ENCODE measurements at places on chromosomes 7 and 10.

DNA sequence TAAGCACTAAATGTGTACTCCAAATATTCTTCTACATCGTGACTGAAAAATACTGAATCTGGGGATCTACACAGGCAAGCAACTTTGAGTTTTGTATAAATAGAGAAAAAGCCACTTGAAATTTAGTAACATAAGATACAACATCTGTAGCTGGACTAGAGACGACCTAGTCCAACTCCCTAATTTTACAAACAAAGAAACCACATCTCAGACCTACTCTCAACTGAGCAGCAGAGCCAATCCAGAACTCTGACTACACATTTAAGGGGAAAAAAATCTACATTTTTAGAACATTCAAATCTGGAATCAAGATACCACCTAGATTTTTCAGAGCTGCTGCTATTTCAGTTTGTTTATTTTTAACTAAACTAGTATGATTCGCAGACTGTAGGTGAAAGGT lies 88.9 kb downstream of the CABCOCO1 start:
- no peak for DNase-seq

GRCh38 chr10:126478546-126478945 lies 90.3 kb upstream of the ADAM12 start:
- no peak for DNase-seq

DNA sequence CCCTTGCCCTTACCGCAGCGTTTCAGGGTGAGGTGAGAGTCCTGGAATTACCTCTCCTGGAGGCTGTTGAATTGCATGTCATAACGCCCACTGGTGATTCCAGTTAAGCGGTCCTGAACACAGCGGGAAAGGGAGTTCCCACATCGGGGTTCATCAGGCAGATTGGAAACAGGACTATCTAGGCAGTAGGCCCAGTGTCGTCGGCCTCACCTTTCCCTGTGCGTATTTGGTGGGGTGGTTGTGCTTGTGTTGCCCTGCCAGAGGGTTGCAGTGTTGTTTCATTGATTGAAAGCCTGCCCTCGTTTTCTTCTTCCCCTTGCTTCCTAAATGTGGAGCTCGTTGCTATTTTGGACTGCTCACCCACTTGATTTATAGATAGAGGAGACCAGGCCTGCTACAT lies 10.6 kb upstream of the SUN1 start:
- no peak for DNase-seq

GRCh38 chr7:28890137-28890536 lies 68.0 kb downstream of the TRIL start:
- DNase-seq = no peak

DNA sequence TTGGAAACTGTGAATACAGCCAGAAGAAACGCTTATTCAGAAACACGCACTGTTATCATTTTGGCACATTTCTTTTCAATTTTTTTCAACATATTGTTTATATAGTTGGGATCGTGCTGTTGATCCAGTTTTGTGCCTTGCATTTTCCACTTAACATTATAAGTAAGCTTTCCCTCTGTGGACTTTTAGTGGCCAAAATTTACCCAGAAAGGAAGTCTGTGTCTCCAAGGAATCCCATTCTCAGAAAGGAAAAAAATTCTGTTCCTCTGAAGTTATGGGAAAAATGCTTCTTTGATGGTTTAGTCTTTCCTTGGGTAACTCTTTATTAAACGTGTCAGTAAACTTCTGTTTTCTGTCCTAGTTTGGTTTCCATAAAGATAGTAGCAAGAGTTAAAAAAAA lies 280.0 kb downstream of the REEP3 start:
- no peak for DNase-seq

- DNase-seq = no peak
These were observed 143.7 kb downstream of the PTPRN2 start for GRCh38 chr7:158443688-158444483.

- no peak for DNase-seq
These were observed 34.6 kb upstream of the HECW1 start for GRCh38 chr7:43077732-43078391.

- DNase-seq = no peak
These were observed 52.3 kb downstream of the FOXP2 start for GRCh38 chr7:114466917-114467316.

DNA sequence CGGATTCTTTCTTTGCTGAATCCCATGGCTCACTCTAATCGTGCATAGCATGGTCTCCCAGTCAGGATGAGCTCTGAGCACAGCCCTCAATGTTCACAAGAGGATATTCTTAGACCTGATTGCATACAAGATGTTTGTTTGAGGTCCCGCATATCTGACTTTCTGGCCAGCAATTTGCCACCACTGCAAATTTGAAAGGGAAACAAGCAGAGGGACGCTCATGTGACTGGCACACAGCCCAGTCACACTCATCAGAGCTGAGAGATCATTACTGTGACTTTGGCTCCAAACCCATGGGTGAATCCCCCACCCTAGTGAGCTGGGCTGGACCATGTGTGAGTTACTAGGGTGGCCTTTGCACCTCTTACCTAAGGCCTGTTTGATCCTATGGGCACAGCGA lies 9.9 kb downstream of the TAS2R41 start:
- no peak for DNase-seq

DNA sequence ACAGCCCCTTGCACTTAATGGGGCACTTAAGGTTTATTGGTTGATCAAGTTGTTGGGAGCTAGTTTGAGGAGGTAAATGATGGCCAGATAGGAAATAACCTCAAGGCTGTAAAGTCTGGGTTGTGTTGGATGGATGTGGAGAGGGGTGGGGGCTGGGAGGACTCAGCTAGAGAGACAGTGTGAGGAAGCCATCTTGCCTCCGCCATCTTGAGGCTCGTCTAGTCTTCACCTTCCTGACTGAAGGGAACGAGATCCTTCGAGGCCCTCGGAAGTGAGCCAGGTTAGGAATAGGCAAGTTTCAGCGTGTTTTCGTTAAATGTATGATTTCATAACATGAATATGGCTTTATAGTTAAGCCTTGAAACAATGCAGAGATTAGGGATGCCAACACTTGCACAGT lies 5.5 kb downstream of the GALNT17 start:
- no peak for DNase-seq

- no peak for DNase-seq
These were observed 347.8 kb downstream of the PTEN start for GRCh38 chr10:88211230-88211629.

DNA sequence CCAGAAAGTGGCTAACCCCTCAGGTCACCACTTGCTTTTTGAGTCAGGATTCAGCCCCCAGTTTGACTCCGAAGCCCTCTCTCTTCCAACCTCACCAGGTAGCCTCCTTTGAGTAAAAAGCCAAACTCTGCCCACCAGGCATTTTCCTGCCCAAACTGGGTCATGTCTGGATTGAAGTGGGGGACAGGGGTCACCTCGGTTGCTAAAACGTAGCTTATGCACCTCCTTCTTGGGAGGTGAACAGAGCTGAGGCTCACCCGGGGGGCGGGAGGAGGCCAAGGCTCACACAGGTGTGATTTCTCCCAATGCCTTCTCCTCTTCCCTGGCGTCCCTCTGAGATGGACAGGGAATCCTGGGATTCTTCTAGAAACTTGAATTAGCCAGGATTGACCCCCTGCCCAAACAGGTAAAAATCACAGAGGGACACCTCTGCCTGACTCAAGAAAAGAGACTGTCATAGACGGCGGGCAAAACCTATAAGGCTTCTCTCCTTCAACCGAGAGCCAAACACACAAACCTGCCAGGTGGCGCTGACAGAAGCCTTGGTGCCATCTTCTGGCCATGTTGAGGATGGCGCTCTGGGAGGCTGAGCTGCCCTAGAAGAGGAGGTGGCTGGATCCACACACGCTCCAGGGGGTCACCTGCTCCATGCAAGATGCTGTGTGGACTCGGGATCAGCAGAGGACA lies 51.6 kb downstream of the PRLHR start:
- peak; percentile 59 for DNase-seq

DNA sequence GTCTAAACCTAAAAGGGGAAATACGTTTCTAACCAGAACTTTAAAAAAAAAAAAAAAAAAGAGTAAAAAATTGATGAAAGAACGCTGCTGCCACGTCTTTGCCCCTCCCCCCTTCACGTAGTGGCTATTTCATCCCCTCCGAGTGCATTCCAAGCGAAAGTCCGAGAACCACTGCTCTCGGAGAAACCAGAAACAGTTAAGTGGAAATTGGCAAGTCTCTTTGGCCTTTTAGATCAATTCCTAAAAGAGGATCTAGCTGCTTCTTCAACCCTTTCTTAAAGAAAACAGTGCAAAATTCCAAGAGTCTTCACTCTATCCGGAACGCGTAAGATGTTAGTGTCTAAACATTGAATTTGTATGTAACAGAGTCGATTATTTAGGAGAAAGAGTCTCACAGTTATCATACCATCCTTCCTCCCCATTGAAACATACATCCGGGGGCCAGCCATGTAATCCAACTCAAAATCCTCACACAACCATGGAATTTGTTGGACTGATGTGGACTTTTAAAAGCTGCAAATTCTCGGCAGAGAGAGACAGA lies 1.1 kb downstream of the P4HA1 start:
- DNase-seq = peak; percentile 48

DNA sequence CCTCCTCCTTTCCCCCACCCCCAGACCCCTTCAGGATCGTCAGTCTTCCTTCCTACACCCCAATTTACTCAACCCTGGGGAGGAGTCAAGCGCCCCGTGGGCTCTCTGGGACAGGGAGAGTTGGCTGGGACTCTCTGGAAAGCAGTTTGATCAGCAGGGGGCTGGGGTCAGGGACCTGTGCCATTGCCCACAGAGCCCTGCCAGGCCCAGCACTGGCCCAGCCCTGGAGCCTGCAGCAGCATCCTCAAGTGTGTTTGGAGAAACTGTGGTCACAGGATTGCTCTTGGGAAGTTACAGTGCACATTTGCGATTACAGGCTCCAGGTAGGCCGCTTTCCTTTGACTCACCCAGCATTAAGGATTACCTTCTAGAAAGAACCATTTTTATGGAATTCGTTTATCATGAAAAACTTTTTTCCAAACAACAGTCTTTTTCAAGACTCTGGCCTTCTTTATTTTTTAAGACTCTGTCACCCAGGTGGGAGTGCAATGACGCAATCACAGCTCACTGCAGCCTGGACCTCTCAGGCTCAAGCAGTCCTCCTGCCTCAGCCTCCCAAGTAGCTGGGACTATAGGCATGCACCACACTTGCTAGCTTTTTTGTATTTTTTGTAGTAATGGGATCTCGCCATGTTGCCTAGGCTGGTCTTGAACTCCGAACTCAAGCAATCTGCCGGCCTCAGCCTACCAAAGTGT lies 50.7 kb downstream of the CHST3 start:
- no peak for DNase-seq

DNA sequence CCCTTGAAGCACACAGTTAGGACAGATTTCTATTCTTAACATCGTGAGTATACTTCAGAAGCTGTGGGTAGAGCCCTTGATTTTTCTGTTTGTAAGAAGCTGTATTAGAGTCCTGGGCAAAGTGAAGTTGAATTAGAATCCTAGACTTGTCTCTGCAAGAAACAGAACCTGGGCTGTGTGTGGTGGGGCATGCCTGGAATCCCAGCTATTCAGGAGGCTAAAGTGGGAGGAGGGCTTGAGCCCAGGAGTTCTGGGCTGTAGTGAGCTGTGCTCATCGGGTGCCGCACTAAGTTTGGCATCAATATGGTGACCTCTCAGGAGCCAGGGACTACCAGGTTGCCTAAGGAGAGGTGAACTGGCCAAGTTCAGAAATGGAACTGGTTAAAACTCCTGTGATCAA lies 183.4 kb downstream of the GNAI1 start:
- no peak for DNase-seq

GRCh38 chr7:108634036-108634435 lies 64.4 kb downstream of the DNAJB9 start:
- DNase-seq = no peak

- peak; percentile 69 for DNase-seq
These were observed 193.2 kb downstream of the MYOF start for GRCh38 chr10:93288679-93289634.

DNA sequence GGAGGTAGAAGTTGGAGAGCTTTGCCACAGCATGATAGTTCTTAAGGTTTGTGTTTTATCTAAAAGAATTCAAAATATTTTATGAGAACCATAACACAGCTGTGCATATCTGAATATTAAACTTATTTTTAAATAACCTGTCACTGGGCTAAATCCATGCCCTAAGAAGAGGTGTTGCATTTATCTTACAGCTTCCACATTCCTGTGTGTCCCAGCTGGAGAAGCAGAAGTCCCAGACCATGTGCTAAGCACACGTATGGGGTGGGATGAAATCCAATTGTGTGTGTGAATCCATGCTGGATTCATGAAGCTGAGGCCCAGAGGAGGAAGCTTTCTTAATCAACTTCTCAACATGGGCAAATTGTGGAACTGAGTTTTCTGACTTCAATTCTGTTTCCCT lies 121.5 kb downstream of the PKD1L1 start:
- no peak for DNase-seq

DNA sequence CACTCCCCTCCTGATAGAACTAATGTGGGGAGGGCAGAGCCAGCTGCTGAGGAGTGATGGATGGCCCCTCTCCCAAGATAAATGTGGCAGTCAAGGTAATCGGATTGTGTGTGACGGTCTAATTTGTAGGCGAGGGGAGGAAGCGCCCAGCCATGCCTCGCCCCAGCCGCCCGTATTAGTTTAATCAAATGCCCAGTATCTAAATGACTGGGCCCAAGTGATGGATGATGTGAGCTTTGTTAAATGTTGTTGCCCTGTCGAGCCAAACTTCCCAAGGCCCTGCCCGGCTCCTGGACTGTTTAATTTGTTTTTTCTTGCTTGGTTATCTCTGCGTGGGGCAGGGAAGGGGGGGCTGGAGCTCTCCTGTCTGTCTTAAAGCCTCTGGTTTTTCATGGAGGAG lies 88.4 kb upstream of the PPIF start:
- DNase-seq = no peak

GRCh38 chr10:3207351-3207750 lies 34.8 kb upstream of the PITRM1 start:
- DNase-seq = no peak

- no peak for DNase-seq
These were observed 145.1 kb upstream of the GPR26 start for GRCh38 chr10:123521076-123521475.

DNA sequence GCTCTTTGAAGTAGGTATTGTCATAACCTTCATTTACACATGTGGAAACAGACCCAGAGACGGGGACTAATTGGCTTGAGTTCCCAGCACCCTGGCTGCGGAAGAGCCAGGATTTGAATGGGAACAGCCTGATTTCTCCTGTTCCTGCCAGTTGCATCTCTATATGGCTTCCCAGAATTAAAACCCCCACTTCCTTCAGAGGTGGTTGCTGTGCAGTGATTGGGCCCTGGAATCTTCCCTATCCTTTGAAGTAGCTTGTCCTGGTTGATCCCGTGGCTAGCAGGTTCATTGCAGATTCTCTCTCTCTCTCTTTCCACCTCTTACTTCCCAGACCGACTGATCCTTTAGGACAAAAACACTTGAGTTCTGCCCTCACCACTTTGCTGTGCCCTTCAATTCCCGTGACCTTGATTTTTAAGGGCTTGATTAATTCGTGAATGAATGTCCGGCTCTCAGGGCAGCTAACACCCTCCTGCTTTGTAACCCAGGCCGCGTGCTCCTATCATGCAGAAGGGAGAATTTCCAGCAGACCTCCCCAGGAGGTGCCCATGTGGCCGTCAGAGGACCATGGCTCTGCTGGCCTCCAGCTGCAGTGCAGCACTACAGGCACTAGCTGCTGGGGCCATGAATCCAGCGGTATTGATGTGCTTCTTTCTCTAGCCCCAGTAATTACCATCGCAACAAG lies 120.6 kb upstream of the AGK start:
- no peak for DNase-seq

- DNase-seq = no peak
These were observed 110.0 kb downstream of the HGF start for GRCh38 chr7:81659697-81660395.

All from activated T-cell treated with anti-CD3 and anti-CD28 coated beads, Interleukin-2, amount 50 U/mL, for 48 hours (primary cell).